ENCODE measurements at places on chromosomes 1 and 21.
A peak's percentile ranks its signal among the peaks of the same experiment; 100 is the strongest.

- no peak for DNase-seq
Measured at GRCh38 chr1:8388732-8389562, 71.0 kb downstream of the SLC45A1 start.

DNA sequence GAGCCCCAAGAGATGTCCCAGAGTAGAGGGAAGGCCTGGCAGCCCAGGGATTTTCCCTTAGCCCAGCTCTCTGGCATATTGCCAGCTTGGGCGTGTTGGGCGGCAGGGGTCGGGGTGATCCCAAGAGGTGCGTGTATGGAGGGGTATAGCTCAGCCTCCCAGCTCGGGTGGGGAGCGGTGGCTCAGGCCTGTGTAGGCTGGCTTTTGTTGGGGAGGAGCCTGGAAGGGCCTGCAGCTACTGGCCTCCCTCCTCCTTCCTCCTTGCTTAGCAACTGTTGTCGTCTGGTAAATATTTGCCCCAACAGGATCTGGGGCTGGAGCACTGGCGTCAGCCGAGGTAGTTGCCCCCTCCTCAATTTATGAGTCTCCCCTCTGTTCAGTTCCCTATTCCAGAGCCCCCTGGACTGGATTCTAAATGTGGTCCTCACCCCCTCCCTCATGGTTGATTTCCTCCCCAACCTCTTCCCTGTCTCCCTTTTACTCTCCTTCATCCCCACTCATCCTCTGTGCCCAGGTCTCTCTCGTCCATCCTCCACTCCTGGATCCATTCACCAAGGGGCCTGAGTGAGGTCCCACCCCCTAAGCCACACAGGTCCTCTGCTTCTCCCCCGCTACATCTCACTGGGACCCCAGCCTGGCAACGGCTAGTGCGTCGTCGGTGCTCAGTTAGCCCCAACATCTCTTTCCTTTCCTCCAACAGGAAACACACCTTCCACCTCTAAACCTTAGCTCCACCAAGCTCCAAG is 10.3 kb upstream of the LMNA start:
- DNase-seq, result peak; percentile 35

DNA sequence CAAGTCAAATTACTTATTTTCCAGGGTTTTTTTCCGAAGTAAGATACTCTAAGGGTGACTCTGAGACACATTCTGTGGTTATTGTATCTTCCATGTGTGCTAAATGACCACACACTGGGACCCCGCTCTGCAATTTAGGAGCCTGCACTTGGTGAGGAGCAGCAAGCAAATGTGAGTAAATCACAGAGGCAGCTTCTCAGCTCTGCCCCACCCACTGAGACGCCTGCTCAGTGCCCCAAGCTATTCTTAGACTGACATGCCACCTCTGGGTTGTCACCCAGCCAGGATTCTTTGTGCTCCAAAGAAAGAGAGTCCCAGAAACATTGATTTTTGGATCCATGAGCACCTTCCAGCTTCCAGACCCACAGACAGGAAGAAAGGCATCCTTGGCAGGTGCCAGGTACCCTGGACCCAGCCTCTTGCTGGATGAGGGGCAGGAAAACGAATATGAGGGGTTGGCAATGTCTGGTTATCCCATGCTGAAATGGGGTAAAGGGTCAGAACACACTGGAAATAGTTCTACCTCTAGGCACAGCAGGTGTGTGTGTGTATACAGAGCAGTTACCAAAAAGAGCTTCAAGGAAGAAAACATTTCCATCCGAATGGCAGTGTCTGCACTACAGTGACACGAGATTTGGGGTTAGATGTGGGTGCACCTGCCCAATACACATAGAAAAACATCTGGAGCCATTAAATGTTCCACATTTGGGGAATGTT is 41.2 kb downstream of the TNR start:
- DNase-seq, result no peak

- DNase-seq, result no peak
Measured at GRCh38 chr1:108082738-108083562, 117.2 kb downstream of the SLC25A24 start.

DNA sequence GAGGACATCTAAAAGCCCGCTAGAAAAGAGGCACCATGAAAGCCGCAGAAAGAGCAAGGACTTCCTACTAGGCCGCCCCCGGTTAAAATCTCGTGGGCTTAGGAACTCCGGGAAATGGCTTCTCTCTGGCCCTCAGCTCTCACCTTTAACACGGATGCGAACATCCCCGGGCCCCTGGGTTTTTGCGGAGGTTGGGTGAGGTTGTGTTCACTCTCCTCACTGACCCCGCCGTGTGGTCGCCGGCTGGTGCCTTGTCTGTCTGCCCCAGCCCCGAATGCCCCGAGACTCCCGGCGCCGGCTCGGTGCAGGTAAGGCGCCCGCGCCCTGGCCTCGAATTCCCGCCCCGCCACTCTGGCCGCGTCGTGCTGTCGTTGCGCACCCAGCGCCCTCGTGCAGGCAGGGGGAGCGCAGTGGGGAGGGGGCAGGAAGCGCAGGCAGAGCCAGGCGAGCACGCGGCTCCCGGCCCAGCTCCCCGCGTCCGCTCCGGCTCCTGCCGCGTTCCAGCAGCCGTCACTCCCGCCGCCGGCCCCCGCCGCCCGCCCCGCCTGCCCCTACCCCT is at the start of gene SHISAL2A:
Gene SHISAL2A, plus strand, starts transcription at position 437 of the 559 bp plus-strand sequence. CDS start 326 bp downstream, outside the sequence.
- peak; percentile 54 for DNase-seq

GRCh38 chr1:15046487-15047165 is 106.9 kb upstream of the TMEM51 start:
- DNase-seq, result peak; percentile 1

GRCh38 chr1:169259816-169260215 is 107.8 kb downstream of the NME7 start:
- no peak for DNase-seq

DNA sequence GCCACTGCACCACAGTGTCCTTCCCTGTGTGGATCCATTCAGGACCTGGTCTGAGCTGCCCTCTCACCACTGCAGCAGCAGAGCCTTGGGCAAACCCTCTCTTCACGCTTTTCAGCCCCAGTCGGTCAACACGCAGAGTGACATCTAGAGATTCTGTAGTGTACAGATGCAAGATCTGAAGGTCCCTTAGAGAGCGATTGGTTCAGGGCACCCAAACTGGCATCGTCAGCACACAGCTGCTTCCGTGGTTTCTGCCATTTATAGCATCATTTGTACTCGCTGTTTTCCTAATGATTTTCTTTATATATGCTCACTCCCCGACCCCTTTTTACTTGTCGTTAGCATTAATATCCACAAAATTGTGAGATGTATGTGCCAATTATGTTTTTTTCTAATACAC is 1.5 kb upstream of the ASCL5 start:
- DNase-seq, result no peak

GRCh38 chr1:26470878-26471497 is 1.3 kb upstream of the HMGN2 start:
- DNase-seq, result no peak

DNA sequence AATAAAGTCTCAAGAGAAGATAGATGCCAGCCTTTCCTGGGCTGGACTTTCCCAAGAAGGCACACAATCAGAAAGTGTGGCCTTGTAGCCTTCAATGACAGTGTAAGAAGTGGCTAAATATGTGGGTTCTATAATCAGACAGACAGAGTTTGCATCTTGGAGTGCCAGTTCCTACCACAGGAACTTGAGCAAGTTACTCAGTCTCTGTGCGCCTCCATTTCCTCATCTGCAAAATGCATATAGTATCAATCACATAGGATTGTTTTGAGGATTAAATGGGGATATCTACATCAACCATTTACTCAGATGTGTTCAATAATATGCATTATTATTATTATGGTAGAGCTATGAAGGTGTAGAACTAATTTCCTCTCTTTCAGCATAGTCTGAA is 176.8 kb upstream of the PTBP2 start:
- no peak for DNase-seq

DNA sequence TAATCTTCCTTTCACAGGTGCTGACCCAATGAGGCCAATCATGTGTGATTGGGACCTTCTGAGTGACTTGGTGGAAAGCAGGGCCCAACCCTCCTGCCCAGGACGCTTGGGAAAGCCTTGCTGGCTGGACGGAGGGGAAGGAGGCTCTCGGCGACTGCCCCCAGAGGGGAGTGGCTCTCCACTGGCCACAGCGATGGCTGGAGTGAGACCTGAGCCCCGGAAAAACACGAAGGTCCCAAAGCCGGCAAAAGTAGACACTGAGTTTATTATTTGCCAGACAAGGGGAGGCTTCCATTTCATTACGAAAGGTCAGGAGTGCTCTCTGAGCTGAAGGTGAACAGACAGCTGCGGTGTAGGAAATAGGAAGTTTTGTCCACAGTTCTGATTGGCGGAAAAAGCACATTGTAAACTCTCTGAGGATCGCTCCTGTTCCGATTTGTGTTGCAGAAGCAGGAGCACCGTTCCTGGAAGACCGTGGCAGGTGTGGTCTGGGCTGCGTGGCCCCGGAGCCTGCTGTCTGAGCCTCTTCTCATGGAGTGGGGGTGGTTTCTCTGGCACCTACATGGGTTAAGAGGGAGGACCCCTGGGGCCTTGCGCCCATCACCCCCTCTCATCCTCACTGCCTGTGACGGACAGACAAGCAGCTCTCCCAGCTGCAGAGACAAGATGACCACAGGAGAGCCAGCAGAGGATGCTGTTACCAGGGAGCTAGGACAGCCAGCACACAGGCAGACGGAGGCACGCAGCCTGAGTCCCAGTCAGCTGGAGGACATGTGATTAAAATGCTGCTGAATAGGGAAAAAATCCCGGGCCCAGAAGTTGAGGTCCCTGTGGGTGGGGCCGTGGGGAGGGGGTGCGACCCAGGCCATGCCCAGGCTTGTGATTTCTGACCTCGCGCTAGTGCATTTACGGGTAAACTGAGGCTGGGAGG is 41.5 kb downstream of the KRTAP10-1 start:
- DNase-seq, result no peak

DNA sequence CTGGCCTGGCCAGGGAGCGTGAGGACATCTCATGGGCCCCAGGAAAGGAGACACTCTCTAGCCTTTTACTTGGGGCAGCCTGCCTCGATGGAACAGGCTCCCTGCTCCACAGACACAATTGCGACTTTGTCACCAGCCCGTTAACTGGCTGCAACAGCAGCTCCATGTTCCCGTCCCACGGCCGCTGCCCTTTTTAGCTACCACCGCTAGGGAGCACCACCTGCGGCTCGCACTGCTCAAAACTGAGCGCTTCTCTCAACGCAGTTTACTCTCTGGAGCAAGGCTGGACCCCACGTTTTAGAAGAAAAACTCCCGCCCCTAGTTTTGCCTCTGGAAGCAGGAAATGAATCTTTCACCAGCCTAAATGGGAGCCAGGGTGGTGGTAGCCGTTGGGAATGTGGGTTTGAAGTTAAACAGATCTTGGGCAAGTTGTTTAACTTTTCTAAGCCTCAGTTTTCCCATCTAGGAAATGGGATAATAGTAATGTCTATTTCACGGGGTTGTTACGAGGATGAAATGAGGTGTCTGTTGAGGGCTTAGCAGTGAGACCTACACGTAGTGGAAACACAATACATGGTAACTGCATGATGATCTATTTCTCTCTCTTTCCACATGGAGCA is 3.5 kb upstream of the LRRC38 start:
- no peak for DNase-seq

- no peak for DNase-seq
Measured at GRCh38 chr1:86828024-86828423, 85.9 kb downstream of the SELENOF start.

DNA sequence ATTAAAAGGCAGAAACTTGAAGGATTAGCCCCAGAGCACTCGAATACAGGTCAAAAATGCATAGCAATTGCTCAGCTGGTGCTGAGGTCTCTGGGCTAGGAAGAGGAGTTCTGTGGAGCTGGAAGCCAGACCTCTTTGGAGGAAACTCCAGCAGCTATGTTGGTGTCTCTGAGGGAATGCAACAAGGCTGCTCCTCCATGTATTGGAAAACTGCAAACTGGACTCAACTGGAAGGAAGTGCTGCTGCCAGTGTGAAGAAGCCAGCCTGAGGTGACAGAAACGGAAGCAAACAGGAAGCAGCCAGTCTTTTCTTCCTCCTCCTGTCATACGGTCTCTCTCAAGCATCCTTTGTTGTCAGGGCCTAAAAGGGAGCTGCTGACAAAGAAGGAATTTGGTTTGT is 233.4 kb upstream of the FGGY start:
- no peak for DNase-seq

- no peak for DNase-seq
Measured at GRCh38 chr1:49346767-49347349, 570.2 kb upstream of the BEND5 start.

- DNase-seq, result no peak
Measured at GRCh38 chr1:42593486-42594100, 64.6 kb upstream of the PPIH start.

DNA sequence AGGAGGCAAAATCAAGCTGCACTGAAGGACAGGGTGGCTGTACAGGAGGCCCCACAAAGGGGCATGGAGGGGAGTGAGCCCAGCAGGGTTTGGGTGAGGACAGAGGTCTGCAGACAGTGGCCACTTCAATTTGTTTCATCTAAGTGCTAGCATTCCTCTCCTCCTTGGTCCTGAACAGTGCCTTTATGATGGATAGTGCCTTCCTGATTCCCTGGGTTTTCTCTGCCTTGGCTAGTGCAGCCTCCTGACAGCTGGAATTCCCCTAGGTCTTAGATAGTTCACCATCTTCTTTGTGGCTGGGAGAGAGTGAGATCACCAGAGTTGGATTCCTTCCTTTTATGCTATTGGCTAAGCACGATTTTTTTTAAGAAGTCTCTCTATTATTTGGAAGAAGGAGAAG is 3.8 kb upstream of the HPCAL4 start:
- no peak for DNase-seq
